Naive B cell (primary cell): ENCODE measurements at places on chromosomes 3 and 15.

DNA sequence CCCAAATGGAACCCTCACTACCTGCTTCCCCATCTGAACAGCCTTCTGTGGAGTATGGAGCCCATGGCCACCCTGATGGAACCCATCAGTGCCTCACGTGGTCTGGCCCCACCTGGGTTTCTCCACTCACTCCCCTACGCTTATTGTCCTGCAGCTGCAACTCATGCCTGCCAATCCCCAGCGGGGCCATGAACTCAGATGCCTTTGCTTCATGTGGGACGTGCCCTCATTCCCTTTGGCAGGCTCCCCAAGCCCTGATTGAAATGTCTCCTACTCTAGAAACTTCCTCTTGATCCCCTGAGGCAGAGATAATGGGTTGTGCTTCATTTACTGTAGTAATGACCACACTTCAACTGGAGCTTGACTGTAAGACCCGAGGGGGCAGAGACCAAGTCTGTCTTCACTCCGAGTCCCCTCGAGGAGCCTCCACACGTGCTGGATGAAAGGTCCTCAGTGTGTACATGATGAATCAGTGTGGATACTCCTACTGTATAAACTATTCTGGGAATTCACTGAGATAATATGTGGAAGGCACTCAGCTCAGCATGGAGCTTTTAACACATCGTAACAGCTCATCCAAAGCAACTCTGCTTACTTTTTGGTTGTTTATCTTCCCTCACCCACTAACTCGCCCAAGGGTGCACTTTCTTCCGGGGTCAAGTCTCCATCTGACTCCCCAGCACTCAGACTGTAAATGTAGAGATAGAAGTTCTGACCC is 232.8 kb upstream of the BHLHE40 start:
- no peak for DNase-seq

- no peak for DNase-seq
Observed at GRCh38 chr3:176839466-176839865, 357.8 kb downstream of the TBL1XR1 start.

GRCh38 chr3:171219258-171219657 is 192.7 kb upstream of the SLC2A2 start:
- DNase-seq: no peak

DNA sequence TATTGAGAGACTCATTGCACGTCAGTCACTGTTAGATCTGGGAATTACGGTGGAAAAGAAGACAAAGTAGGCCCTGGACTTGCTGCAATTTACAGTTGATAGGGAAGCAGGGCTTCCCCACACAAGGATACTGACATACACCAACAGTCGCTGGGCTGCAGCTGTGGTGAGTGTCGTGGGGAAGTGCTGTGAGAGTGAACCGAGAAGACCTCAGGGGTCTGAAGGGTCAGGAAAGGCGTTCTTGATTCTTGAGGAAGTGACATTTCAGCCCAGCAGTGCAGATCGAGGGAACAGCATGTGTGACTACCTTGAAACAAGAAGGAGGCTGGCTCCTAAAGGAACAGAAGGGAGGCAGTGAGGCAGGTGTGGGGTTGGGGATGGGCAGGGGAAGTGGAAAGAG is 22.5 kb downstream of the MYZAP start:
- no peak for DNase-seq
